ENCODE measurements at places on chromosomes 4 and X.

DNA sequence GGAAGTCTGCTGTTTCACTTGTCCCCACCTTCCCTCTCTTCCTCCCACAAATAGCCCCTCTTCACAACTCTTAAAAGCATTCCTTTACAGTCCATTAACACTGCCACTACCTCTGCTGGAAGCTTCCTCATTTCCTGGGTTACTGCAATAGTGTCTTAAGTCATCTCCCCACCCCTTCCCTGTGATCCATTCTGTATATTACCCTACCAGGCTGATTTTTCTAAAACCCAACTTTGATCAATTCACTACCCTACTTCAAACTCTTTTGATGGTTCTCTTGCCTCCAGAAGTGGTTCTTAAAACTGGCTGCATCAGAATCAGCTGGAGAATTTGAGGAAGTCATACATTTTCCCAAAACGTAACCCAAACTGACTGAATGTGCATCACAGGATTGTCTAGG is 8.8 kb upstream of the XIAP start:
- DNase-seq = no peak

GRCh38 chrX:7074148-7074907 is 73.2 kb upstream of the STS start:
- DNase-seq = no peak

- no peak for DNase-seq
Observed at GRCh38 chr4:184617600-184618196, 31.5 kb downstream of the CASP3 start.

DNA sequence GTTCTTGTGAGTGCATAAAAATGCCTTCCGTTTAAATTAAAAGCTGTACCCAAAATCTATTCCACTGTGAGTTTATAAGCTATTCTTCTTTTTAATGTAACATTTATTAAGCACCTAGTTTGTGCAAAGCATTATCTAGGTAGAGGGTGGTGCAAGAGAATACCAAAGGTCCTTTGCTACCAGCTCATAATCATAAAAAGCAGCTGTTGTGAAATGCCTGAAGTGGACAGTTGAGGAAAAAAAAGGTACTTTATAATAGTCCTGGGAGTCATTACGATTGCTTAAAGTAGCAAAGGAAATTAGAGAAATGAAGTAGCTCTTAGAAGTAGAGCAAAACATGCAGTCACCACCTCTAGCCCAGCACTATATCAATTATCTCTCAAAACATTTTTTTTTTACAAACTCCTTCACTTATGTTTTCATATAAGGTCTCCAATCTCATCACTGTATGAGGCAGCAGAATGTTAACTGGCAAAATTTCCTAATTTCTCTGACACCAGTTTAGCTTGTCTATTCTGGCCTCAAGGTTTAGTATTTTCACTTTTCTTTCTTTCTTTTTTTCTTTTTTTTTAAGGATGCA is 2.1 kb downstream of the MBNL3 start:
- no peak for DNase-seq

DNA sequence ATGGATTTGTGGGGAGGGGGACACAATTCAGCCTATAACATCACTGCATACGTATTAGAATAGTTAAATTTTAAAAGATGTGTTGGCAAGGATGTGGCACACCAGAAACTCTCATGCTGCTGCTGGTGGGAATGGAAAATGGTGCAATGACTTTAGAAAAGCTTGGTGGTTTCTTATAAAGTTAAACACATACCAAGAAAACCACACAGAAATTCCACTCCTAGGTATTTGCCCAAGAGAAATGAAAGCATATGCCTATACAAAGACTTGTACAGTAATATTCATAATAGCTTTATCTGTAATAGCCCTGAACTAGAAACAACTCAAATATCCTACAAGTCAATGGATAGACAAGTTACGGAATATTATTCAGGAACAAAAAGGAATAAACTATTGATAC is 71.3 kb upstream of the PDHA1 start:
- no peak for DNase-seq

DNA sequence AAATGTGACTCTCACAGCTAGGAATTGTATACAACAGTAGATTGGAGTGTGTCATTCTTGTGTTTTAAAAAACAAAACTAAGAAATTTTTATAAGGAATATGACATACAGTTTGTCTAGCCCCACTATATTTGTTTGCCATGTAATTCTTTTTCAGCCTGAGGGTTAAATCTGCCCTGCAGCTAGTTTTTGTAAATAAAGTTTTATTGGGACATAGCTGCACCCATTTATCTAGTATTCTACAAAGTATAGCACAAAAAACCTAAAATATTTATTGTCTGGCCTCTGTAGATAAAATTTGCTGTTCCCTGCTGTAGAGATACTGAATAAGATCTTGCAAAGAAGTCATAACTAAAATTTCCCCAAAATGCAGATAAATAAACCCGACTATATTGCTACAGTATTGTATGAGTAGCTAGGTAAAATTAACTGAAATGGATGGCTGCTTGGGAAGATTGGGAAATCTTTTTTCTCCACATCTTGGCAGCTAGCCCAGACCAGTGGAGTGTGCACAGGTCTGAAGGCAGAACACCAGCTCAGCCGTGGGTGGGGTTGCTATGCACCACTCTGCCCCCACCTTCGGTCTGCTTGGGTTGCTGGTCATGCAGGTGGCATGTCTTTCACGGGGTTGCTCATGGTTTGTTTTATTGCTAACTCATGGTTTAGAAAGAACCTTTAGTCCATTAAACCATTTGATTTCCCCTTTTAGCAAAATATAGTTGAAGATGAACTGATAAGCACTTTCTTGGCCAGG is 127.9 kb downstream of the KLHL8 start:
- DNase-seq = peak; percentile 23

- DNase-seq = no peak
Observed at GRCh38 chr4:28600958-28601357, 1740.3 kb downstream of the STIM2 start.

DNA sequence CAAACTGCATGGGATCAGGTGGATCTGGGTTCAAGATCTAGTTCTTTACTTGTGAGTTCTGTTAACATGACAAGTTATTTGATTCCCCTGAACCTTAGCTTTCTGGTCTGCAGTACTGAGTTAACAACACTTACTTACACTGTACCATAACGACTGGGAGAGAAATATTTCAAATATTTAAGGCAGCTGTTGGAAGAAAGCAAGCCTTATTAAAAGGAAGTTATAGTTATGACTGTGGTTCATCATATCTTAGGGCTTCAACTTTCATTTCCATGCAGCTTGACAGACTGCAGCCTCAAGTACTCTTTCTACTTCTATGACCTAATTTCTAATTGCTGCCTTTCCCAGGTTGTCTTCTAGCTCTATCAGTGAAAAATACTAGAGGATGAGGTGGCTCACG is 40.0 kb upstream of the PDGFRA start:
- no peak for DNase-seq

- DNase-seq = no peak
Observed at GRCh38 chr4:113462286-113462685, 299.3 kb downstream of the CAMK2D start.

DNA sequence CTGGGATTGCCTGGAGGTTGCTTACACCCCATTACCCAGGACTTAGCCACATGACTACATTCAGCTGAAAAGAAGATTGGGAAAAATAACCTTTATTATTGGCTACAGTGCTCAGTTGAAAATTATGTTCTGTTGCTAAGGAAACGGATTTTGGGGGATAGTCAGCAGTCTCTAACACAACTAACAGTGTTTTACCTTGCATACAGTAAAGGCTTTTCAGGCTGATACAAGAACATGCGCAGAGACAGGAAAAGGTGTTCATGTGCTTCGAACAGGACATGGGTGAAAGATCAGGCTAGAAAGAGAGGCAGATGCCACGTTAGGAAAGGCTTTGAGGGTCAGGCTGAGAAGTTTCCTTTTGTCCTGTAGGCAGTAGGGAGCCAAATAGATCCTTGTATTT is 14.8 kb upstream of the RHOH start:
- DNase-seq = no peak

- DNase-seq = no peak
Observed at GRCh38 chr4:100489305-100489704, 28.5 kb downstream of the EMCN start.

- DNase-seq = no peak
Observed at GRCh38 chr4:157270108-157270507, 49.6 kb downstream of the GRIA2 start.

- DNase-seq = no peak
Observed at GRCh38 chr4:30821859-30822612, 101.9 kb downstream of the PCDH7 start.

DNA sequence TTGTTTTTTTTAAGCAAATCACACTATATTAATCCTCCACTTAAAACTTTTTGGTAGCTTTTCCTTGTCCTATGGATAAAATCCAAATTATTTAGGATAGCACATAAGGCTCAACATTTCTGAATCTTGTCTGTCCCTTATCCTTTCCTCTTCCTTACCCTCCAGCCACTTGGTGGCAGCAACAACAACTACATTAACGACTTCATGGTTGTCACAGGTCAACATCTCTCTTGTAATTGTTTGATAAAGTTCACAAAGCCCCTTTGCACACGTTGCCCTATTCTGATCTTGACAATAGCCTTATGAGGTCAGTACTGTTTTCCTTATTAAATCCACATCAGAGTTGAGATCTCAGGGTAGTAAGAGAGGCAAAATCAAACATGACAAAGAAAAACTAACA is 269.0 kb upstream of the PABPC4L start:
- DNase-seq = no peak

GRCh38 chrX:64192040-64192439 is 13.5 kb downstream of the AMER1 start:
- no peak for DNase-seq

DNA sequence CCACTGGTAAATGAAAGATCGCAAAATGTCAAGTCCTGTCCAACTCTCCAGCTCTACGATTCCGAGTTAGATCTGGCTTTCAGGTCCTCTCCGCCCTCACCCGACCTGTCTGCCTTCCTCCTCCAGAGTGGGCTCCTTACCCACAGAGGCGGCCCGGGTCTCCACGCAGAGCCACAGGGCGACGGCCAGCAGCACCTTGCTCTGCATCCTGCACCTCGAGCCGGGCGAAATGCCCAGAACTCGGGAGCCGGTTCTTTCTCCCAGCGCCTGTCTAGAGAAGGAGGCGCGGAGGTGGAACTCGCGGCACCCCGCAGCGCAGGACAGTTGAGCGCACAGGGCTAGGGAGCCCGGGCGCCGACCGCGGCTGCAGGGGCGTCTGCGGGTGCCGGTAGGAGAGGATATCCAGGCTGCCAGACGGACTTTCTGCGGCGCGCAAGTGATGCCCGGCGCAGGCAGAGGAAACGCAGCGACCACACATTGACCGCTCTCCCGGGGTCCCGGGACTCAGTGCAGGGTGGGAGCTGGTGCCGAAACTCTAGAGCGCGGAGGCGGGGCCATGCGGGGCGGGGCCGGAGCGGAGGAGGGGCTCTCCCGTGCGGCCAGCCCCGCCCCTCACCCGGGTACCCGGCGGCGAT is at the start of gene KDR:
KDR (minus strand) TSS at position 509 of the 635 bp plus-strand sequence; CDS start at position 207, 302 bp downstream.
- DNase-seq = no peak

- no peak for DNase-seq
Observed at GRCh38 chrX:24146283-24146949, 3.1 kb upstream of the ZFX start.

- no peak for DNase-seq
Observed at GRCh38 chrX:93585661-93586060, 87.7 kb downstream of the NAP1L3 start.

DNA sequence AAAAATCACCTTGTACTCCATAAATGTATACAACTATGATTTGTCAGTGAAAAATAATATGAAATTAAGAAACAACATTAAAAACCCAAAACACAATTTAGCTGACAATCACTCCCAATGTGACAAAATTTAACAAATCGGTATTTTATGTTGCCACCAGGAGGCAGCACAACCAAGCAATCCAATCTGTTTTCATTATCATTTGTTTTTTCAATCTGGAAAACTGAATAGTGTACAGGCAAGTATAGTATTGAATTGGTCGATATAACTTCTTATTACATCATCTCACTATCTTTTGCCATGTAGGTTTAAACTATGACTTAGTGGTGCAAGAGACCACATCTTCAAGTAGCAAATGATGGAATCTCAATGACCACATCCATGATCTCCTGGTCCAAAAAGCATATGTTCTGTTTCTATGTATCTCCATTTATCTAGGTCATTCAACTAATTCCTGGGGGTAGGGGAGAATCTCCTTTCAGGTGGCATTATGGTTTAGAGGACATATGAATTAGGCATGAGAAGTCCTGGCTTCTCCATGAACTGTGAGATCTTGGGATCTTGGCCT is 112.9 kb upstream of the AGA start:
- peak; percentile 37 for DNase-seq

- DNase-seq = no peak
Observed at GRCh38 chr4:3223956-3224748, 24.8 kb upstream of the MSANTD1 start.

DNA sequence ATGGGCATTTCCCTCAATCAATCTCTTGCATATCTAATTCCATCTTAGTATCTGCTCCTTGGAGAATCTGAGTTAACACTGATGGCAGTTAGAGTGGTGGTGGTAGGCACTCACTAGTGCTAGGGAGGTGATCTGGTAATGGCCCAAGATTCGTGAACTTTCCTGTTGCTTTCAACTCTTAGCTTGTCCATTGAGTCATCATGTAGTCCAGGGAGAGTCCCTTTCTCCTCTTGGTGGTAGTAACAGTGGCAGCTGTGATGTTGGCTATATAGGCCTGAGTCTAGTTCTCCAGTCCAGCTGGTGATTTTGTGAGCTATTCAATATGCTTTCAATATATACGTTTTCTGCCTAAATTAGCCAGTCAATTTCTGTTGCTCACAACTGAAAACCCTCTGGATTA is 7.0 kb upstream of the XKRX start:
- DNase-seq = no peak

DNA sequence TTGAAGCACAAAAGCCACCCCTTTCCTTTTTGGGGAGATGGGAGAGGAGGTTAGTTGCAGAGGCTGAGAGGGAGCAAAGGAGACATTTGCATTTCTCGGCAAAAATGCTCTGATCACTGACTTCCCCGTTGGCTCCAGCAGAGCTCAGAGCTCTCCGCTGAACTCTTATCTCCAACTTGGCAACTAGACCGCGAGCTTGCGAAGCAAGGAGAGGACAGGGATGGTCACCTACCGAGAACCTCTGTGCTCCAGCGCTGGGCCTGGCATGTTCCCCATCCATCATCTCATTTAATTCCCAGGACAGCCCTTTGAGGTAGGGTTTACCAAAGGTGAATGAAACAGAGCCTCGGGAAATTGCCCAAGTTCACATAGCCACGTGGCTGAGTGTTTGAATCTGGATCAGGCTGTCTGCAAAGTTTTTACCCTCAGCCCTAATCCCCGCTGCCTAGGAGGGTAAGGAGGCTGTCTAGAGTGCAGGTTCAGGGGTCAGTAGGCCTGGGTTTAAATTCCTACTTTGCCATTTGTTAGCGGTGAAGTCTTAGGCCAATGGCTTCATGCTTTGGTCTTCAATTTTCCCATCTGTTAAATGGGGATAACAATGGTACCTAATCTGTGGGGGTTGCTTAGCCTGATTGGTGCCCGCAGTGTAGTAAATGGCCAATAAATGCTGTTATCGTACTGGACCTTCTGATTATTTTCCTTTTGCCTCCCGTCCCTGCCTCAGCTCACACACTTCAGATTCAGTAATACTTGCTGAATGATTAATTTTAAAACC is 3.8 kb upstream of the CITED1 start:
- no peak for DNase-seq
